CD4-positive, alpha-beta T cell treated with Interleukin-15 for 4 hours (primary cell): ENCODE measurements at places on chromosomes 4 and X.
A peak's percentile ranks its signal among the peaks of the same experiment; 100 is the strongest.

GRCh38 chr4:37073226-37073840, 171.2 kb upstream of the NWD2 start:
- no peak for DNase-seq

DNA sequence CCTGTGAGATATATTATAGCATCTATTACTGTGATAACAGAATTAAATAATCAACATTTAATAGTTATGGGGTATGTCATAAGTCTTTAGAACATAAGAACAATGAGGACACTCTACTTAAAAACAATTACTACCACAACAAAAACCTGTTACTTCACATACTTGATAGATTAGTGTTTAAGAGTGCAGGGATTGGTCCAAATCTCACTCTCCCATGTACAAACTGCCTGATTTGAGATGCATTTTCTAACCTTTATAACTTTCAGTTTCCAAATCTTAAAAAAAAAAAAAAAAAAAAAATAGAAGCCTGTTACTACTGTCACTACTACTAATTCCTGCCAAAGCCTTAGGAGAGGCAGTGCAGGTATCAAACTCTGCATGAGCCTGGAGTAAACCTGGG, 5.6 kb downstream of the PCDH18 start:
- DNase-seq, result no peak

- peak; percentile 36 for DNase-seq
Observed at GRCh38 chr4:36243355-36244256, 708 bp downstream of the ARAP2 start.

- no peak for DNase-seq
Observed at GRCh38 chrX:140389331-140389730, 115.5 kb downstream of the SOX3 start.

DNA sequence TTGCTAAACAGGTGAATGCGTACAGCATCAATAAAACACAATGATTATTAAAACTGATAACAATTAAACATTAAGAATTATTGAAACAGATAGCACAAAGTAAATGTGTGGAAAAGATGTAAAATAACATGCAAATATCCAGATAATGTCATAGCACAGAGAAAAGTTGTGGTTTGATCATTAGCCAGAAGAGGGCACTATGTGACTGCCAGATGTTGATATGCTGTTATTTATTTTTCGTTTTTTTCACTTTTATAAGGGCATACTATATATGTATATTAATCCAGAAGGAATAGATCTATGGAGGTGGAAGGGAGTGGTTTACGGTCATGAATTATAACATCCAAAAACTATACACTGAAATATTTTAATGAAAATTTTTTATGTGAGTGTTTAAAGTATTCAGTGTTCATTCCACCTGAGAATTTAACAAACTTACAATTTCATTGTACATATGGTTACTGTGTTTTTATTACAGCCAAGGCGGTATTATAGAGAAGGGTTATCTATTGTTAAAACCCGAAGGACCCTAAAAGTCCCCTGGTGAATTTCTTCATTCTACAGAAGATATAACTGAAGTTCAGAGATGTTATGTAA, 211.9 kb upstream of the UGT8 start:
- DNase-seq, result peak; percentile 10

DNA sequence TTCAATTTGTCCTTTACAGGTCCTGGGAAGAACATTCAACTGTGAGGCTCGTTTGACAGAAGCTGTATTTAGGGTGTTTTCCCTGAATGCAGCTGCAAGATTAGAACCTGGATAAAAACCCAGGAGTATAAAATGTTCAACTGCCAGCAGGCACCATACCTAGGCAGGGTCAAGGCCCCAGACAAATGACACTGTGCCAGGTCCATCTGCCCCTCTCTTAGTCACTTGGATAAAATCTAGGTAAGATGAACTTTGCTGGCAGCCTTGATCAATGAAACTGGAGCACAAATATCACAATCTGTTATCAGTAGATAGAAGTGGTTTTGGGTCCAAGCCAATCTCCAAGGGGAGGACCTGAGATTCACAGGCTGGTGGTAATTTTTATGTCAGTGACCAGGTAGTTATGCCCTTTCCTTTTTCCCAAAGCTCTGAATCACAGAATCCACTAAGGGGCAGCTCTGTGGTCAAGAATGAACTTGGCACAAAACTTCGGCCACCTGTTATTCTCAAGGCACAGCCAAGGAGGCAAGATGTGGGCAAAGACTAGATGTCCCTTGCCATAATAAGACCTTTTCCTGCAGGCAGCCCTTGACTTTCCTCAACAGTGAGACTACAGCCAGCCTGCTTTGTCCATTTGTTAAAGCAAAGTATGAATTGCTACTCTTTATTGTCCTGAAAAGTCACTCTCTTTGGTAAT, 501.0 kb downstream of the PPARGC1A start:
- no peak for DNase-seq

DNA sequence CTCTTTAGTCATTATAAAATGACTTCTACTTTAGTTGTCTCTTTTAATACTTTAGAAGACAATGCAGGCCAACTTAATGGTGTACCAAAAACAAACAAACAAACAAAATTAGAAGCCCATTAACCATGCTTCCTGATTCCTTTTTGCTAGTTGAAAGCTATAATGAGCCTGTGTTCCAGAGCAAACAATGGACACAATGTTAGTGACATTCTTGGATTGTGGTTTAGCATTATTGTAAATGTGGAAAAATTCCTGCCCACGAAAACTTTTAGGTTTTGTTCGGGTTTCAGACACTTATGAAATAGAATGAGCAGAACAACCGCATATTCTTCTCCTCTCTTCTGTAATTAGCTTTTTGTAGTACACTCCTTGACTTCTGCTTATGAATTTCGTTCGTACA, 1682.7 kb upstream of the PCDH7 start:
- DNase-seq, result no peak

- DNase-seq, result peak; percentile 22
Observed at GRCh38 chrX:9873952-9874351, 87.7 kb downstream of the SHROOM2 start.

GRCh38 chr4:38091636-38092035, 131.4 kb downstream of the PTTG2 start:
- no peak for DNase-seq
